ENCODE measurements at places on chromosomes 3 and 15.

- peak; percentile 21 for DNase-seq
These were observed 34.9 kb downstream of the NXPE3 start for GRCh38 chr3:101813817-101814440.

DNA sequence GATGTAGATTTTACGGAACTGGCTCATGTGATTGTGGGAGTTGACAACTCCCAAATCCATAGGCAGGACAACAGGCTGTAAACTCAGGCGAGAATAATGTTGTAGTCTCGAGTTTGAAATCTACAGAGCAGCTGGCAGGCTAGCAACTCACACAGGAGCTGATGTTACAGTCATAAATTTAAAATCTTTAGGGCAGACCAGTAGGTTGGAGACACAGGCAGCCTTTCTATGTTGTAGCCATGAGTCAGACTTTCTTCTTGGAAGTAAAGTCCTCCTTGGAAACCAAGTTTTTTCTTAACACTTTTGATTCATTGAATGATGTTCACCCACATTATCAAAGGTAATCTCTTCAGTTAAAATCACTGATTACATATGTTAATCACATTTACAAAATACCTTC is 89.1 kb upstream of the ALCAM start:
- DNase-seq, result no peak

- no peak for DNase-seq
These were observed 164.1 kb upstream of the NSMCE3 start for GRCh38 chr15:29433507-29434248.

DNA sequence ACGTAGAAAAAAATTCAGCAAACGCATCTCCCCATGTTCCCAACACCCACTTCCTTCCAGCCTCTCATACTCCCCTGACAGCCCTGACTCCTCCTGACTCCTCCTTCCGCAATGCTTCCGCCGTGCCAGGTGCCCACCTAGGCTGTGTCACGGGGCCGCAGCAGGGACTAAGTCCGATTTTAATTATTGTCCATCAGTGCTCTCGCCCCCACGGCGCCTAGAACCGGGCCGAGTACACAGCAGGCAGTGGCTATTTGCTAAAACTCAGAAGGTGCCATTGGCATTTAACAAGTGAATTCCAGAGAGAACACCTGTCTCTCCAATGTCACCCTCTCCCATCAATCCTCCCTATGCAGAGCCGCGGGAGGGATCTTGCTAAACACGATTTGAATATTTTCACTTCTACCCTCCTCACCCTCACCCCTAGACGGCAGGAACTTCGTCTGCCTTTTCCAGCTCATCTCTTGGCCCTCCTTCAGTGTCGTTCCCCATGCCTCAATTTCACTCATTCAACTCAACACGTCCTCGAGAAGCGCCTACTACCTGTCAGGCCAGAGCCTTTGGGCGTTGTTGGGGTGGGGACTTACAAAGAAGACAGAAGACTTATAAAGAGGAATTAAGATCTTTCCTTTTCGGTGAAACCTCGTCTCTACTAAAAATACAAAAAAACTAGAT is 11.5 kb upstream of the SHF start:
- no peak for DNase-seq

GRCh38 chr15:85312929-85313331 is 67.5 kb upstream of the AKAP13 start:
- DNase-seq, result no peak

- no peak for DNase-seq
These were observed 281.1 kb upstream of the GOLGA6L4 start for GRCh38 chr15:83954506-83954905.
